ENCODE measurements at places on chromosomes 5 and 9. TPM values are rescaled to one million over a fixed set of nuclear protein-coding genes. Genes with fewer than 3 reads are reported as not detected.

Gene MAMDC2
- total RNA-seq = 33.5 TPM

Gene FAM81B
- not detected for total RNA-seq

Gene NFIL3
- 40.0 TPM for total RNA-seq

Gene ZNG1F
- 15.5 TPM for total RNA-seq

Gene ZBED3
- total RNA-seq = 8.3 TPM

Gene MAML1
- total RNA-seq = 17.7 TPM

Gene ANKRD31
- 0.33 TPM for total RNA-seq

Gene SPOCK1
- 27.2 TPM for total RNA-seq

Gene NUTM2G
- total RNA-seq = not detected

Gene CARTPT
- total RNA-seq = not detected

Gene N4BP3
- total RNA-seq = 2.3 TPM

Gene C5orf58
- not detected for total RNA-seq

Gene DNM1
- 3.2 TPM for total RNA-seq

Gene MCCC2
- 36.2 TPM for total RNA-seq

Gene CREB3
- total RNA-seq = 57.1 TPM

Gene AK8
- 1.2 TPM for total RNA-seq

Gene SV2C
- total RNA-seq = under 0.01 TPM

Gene ZDHHC11
- total RNA-seq = 6.0 TPM

Gene BARX1
- not detected for total RNA-seq

Gene ERAP2
- 1.5 TPM for total RNA-seq

Gene POLK
- 33.7 TPM for total RNA-seq

Gene ELOVL7
- total RNA-seq = 17.8 TPM

Gene DIPK1B
- not detected for total RNA-seq

Gene LCN15
- total RNA-seq = not detected

Gene MARCHF3
- 3.7 TPM for total RNA-seq

Gene C6
- not detected for total RNA-seq

Gene ABL1
- total RNA-seq = 52.8 TPM

Gene PKD2L2
- total RNA-seq = not detected

Gene GLIPR2
- total RNA-seq = 1.2 TPM

Gene KLF9
- total RNA-seq = 7.8 TPM

Gene PMPCA
- total RNA-seq = 41.7 TPM

Gene SHOC1
- 0.07 TPM for total RNA-seq

Gene MLANA
- not detected for total RNA-seq

Gene CTNNA1
- total RNA-seq = 445 TPM

Gene FBP1
- total RNA-seq = not detected

Gene WDR38
- total RNA-seq = not detected

Gene NTRK2
- total RNA-seq = 1.5 TPM

Gene CCL27
- not detected for total RNA-seq

Gene CDK5RAP2
- 31.8 TPM for total RNA-seq

Gene SLCO6A1
- not detected for total RNA-seq

Gene STPG3
- not detected for total RNA-seq

Gene EQTN
- total RNA-seq = not detected

Gene NEUROG1
- total RNA-seq = not detected

Gene SERF1A
- 11.5 TPM for total RNA-seq

Gene NME5
- total RNA-seq = 1.6 TPM

Gene DEPDC1B
- 17.9 TPM for total RNA-seq

Gene PCDHGA10
- 7.9 TPM for total RNA-seq

Gene ACTBL2
- total RNA-seq = 0.16 TPM

Gene TERT
- not detected for total RNA-seq

Gene TJP2
- total RNA-seq = 58.0 TPM

Gene ABO
- not detected for total RNA-seq

Gene F12
- 4.0 TPM for total RNA-seq

Gene PRR16
- total RNA-seq = 1.3 TPM

Gene ALDH1A1
- not detected for total RNA-seq

Gene TMEM215
- total RNA-seq = not detected

Gene FOXD4L3
- total RNA-seq = 0.61 TPM

Gene FBLL1
- 2.8 TPM for total RNA-seq

Gene TMEM174
- not detected for total RNA-seq

All from mammary epithelial cell (primary cell).